Stimulated activated CD4-positive, alpha-beta T cell treated with anti-CD3 and anti-CD28 coated beads, Interleukin-4, amount 100 ng/mL, for 1 hour (primary cell): ENCODE measurements at places on chromosomes 2 and 18.

- DNase-seq: no peak
Measured at GRCh38 chr2:130726614-130727180, 2.2 kb upstream of the GPR148 start.

GRCh38 chr2:167147271-167147941, 259.1 kb downstream of the XIRP2 start:
- DNase-seq: no peak

- no peak for DNase-seq
Measured at GRCh38 chr2:224381521-224382279, 20.2 kb downstream of the FAM124B start.

- DNase-seq: no peak
Measured at GRCh38 chr2:222671259-222672067, at the start of gene MOGAT1. TSS of gene MOGAT1 (plus strand) at chr2:222671658. CDS start at chr2:222671786, 128 bp downstream.

- no peak for DNase-seq
Measured at GRCh38 chr2:168495524-168495923, 39.5 kb downstream of the CERS6 start.

- no peak for DNase-seq
Measured at GRCh38 chr2:64114063-64114911, 29.9 kb downstream of the PELI1 start.

GRCh38 chr2:134875309-134875708, 36.9 kb downstream of the ACMSD start:
- DNase-seq: no peak

DNA sequence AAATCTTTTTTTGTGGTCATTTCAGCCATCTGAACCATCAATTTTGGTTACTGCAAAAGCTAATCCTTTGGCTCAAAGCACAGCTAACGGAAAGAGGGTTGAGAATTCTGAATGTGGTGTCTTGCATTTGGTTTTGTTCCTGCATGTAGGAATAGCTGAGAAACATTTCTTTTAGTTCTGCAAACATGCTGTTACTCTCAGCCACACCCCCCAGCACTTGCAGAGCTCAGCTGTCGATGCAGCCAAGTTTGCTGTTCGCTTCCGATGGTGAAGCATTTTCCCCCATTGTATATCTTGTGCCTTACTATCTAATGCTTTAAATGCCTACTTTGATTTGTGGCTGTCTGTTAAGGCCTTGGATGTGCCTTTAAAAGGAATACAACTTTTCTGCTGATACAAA, 294.9 kb upstream of the FANCL start:
- DNase-seq: no peak

DNA sequence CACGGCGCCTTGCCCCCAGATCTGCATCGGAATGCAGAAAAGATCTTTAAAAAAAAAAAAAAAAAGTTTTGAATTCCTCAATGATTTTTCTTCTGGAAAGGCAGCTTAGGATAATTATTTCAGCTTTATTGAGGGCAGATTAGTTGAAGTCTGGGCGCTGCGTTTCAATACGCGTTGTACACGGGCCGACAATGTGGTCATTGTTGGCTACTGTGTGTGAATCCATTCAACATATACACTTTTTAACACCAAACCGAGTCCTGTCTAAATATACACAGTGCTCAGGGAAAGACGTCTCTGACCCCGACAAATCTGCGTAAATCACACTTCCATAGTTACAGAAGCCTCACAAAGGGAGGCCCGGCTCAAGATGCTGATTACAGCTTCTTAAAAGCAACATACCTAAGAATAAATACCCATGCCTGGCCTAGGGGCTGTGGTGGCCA, 1.4 kb upstream of the SIX3 start:
- DNase-seq: no peak

DNA sequence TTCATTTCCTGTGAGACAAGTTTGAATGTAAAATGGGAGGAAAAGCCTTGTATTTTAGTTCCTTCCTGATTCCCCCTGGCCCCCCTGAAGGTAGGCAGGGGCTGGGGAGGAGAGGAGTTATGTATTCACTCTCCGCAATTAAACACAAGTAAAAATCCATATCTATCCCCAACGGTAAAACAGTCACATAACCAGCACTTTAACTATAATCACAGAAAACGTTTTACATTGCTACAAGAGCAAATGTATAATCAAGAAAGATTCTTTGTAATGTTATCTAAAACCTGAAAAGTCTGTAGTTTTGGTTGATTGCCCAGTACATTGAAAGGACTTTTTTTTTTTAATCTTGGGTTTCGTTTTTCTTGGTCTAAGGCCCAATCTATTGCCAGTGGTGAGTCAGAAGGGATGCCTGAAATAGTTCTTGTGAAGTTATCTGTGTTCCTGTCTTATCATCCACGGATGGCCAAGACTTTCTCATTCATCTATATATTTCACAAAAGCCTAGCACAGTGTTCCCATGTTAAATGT, 34.5 kb upstream of the CCNYL1 start:
- no peak for DNase-seq

DNA sequence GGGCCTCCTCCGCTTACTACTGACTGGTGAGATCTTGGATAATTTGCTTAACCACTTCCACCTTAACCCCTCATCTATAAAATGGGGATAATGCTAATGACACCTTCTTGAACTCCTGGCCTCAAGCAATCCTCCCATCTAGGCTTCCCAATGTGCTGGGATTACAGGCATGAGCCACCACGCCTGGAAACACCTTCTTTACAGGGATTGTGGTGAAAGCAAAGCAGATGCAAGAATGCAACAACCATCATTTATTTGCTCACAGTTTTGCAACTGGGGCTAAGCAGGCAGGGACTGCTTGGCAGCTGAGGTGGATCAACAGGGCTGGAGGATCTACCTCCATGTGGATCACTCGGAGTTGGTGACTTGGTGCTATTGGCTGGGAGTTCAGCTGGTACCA, 76.2 kb upstream of the ZNF532 start:
- no peak for DNase-seq

DNA sequence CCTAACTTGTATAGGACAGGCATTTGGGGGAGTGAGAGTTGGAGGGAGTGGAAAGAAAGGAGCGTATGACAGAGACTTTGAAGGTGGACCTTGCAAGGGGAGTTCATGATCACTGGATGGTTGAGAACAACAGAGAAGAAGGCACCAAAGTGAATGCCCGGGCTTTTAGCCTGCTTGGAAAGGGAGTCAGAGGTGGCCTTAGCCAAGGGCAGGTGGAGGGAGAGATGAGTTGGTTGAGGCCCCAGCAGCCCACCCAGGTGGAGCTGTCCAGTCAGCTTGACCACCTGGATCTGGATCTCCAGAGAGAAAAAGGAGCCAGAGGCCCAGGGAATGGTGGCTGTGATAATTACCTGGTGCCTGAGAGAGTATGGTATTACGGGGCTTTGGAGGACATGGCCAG, 73.6 kb downstream of the COA5 start:
- no peak for DNase-seq

GRCh38 chr2:239146741-239147181, 254.1 kb downstream of the HDAC4 start:
- DNase-seq: no peak

- DNase-seq: no peak
Measured at GRCh38 chr2:85811180-85812093, 57.6 kb downstream of the ATOH8 start.

DNA sequence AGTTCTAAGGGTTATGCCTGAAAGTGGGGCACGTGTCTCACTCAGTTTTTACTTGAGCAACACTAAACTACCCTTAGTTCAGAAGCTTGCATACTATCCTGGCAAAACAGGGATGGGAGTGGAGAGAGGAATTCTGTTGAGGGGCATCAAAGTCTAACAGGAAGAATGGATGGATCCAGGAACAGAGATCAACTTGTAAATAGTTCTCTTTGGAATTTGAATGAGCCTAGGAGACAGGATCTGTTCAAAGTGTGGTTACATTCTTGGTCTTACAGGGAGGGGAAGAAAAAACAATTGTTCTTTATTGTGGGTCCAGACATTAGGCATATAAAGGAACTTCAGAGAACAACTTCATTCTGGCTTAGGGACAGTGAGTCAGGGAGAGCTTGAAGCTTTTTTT, 560.2 kb downstream of the CNTNAP5 start:
- DNase-seq: no peak

DNA sequence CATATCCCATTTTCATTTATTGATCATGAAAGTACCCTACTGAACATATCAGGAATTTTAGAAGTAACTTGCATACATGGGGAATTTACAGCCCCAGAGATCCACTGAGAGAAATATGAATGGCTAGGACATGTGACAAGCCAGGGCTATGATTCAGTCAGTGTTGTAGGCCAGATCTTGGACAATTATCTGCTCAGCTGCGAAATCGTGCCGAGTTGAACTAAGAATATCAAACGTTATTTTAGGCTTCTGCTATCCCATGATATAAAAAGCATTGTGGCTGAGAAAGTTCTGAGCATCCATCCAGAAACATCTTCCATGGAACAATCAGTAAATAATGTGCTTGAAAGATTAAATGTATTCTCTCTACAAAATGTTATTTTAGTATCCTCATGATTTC, 85.7 kb upstream of the UNC80 start:
- no peak for DNase-seq

GRCh38 chr2:88082781-88083180, 15.2 kb downstream of the SMYD1 start:
- DNase-seq: no peak

DNA sequence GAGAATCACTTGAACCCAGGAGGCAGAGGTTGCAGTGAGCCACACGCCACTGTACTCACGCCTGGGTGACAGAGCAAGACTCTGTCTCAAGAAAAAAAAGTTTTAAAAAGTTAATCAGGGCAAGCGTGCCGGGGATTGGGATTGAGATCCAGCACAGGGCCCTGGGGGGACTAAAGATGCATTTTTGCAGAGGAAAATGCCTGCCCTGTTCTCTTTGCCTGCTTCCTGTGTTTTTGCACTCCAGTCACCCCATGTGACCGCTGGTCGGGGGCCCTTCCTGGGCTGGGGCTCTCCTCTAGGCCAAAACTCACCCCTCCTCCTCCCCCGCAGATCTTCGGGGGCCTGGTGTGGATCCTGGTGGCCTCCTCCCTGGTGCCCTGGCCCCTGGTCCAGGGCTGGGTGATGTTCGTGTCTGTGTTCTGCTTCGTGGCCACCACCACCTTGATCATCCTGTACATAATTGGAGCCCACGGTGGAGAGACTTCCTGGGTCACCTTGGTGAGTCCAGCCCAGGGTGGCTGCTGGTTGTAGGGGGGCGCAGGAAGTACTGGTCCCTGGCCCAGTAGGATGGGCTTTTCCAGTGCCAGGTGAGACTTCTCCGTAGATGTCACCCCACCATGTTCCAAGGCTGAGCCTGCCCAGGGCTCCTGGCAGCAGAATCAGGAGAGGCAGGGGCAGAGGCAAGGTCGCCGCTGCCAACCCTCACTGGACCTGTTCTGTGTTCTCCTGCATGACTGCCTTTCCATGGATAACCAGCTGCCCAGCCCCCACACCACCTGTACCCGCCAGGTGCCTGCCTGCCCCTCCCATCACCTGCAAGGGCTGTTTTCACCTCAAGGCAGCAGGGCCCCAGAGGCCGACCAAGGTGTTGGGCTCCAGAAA, 22.4 kb downstream of the MAL start:
- no peak for DNase-seq

- DNase-seq: no peak
Measured at GRCh38 chr2:112958428-112959108, 19.2 kb upstream of the IL36G start.

DNA sequence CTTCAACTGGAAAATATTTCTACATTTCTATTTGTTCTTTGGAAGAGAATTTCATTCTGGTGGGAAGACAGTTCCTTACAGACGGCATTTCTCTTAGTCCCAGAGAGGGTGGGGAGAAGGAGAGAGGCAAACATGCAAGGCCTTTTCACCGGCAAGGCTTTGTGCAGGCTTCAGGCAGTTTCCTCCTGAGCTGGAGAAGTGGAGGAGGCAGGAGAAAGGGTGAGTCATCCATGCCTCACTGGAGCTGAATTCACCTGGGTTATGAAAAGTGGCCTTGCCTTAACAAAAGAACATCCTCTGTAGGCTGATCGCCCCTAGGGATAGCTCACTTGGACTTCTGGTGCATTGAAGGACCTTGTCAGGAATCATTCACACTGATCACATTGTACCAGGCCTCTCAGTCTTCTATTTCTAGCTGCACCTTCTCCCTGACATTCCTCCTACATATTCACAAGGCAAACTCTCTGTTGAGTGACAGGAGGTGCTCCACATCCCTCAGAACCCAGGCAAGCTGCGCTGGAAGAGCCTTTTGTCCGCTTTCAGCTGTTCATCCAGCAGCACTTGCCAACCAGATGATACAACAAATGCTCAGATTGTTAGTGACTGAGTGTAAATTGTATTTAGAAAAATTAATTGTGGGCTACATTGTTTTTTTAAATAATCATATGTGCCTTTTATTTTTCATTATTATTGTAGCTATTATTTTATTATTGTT, 796.1 kb downstream of the DCDC2C start:
- no peak for DNase-seq

DNA sequence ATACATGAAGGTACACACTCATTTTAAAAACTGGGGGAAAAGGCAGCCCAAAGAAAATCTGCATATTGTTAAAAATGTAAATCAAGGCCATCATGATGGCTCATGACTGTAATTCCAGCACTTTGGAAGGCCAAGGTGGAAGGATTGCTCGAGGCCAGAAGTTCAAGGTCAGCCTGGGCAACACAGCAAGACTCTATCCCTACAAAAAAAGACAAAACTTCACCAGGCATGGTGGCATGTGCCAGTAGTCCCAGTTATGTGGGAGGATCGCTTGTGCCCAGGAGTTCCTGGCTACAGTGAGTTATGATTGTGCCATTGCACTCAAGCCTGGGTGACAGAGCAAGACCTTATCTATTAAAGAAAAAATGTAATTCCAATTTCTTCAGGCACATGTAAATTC, 34.6 kb upstream of the TMEM247 start:
- DNase-seq: no peak

GRCh38 chr18:54239601-54240000, 15.1 kb upstream of the MBD2 start:
- DNase-seq: no peak

GRCh38 chr2:223123855-223124610, 72.0 kb downstream of the KCNE4 start:
- DNase-seq: no peak

GRCh38 chr2:120308038-120308910, 37.7 kb upstream of the INHBB start:
- DNase-seq: no peak

DNA sequence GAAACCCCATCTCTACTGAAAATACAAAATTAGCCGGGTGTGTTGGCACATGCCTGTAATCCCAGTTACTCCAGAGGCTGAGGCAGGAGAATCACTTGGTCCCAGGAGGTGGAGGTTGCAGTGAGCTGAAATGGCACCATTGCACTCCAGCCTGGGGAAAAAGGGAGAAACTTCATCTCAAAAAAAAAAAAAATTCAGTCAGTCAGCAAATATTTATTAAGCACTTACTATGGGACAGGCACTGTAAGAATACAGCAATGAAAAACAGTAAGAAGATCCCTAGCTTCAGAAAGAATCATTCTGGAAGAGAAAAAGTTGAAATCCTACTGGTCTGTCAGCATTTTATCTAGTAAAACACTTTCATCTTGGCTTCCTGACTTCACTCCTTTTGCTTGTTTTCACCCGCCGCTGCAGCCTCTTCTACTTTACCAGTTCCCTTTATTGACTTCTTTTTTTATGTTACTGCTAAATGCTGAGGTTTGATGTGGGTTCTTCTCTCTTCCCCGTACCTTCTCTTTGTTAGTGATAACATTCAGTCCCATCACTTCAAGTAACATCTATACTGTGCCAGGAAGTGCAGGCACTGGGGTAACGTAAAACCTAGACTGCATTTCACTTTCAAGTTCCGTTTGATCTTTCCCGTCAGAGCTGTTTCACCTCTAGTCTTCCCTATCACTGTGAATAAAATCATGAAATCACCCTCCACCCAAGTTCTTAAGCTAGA, 10.8 kb upstream of the TAF4B start:
- peak; percentile 28 for DNase-seq

- no peak for DNase-seq
Measured at GRCh38 chr2:67560771-67561456, 163.8 kb downstream of the ETAA1 start.

- DNase-seq: no peak
Measured at GRCh38 chr18:55073116-55073515, 113.9 kb upstream of the CCDC68 start.
